Caco-2 (cell line): ENCODE measurements at places on chromosomes 5 and 9.

- DNase-seq, result no peak
Measured at GRCh38 chr9:122229485-122229837, 704 bp upstream of the LHX6 start.

DNA sequence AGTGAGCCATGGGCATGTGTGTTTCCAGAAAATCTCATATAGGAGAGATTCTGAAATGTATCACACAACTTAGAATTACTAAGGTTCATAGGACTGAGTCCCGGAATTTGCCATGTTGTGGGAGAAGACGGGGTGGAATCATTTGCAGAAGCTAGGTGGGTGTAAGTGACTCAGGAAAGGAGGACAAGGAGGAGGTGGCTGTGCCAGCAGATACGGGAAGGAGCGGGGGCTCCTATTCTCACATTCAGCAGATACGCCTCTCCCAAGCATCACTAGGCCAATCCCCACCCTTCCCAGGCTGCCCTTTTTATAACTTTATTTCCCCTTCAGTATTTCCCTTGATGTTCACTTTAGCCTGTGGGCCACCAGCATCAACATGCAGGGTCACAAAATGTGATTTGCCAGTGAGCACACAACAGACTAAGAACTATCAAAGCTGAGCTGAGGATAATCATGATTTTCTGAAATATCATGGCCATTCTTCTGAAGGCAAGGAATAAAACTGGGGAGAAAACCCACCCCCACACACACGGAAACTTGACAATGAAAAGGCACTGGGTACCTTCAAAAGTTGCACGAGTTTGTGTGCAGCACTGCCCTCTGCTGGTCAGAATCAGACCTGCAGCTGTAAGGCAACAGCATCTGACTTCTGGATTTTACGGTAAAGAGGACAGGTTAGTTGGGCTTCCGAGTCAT, 133.2 kb downstream of the MTX3 start:
- peak; percentile 60 for DNase-seq

- no peak for DNase-seq
Measured at GRCh38 chr9:106878081-106878837, 15.3 kb downstream of the ZNF462 start.

- DNase-seq, result no peak
Measured at GRCh38 chr5:132180134-132180745, 47.4 kb downstream of the P4HA2 start.

DNA sequence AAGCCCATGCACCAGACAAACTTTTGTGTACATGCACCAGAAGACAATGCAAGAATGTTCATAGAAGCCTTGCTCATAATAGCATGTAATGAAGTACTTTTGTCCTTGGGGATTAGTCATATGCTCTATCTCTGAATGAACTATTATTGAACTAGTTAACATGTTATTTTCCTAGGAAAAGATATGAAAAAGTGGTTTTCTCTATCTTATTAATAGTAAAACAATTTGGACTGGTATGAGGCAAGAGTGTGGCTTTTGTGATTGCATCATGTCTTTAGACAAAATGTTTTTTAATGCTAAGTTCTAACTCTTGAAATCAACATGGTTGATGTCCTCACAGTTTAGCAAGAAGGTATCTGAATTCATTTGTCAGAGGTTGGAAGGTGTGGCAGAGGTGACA, 55.7 kb upstream of the SPDL1 start:
- DNase-seq, result no peak

GRCh38 chr9:131277287-131277909, 1.1 kb upstream of the FAM78A start:
- DNase-seq, result no peak

GRCh38 chr9:37038302-37038942, 4.4 kb upstream of the PAX5 start:
- DNase-seq, result no peak

GRCh38 chr5:34675857-34676256, 19.7 kb downstream of the RAI14 start:
- no peak for DNase-seq

DNA sequence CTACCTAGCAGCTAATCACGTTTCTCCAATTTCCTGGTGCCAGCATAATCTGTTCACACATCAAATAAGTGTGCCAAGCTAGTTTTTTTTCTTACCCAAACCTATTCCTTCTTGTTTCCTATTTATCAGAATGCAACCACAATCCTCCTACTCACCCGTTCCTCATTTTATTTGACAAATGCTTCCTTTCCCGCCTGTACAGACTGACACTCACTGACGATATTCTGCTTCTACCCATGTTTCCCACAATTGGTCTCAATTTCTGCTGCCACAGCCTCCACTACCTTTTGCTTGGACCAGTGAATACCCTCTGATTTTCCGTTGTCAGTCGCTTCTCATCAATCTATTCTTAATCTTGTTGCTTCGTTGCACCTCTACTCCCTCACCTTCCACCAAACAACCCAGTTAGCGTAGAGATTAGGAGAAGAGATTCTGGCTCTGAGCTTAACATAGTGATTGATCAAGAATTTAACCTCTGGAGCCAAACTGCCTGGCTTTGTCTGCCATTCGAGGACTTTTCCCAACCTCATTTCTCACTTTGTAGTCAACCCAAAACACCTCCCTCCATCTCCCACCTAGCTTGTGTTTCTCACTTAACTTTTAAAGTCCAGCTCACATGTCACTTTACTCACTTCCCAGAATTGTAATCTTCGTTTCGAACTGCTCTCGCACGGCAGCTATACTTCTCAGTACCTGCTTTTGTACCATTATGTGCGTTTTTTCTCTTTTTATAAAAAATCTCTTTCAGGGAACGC, 729 bp upstream of the TMEM38B start:
- no peak for DNase-seq

DNA sequence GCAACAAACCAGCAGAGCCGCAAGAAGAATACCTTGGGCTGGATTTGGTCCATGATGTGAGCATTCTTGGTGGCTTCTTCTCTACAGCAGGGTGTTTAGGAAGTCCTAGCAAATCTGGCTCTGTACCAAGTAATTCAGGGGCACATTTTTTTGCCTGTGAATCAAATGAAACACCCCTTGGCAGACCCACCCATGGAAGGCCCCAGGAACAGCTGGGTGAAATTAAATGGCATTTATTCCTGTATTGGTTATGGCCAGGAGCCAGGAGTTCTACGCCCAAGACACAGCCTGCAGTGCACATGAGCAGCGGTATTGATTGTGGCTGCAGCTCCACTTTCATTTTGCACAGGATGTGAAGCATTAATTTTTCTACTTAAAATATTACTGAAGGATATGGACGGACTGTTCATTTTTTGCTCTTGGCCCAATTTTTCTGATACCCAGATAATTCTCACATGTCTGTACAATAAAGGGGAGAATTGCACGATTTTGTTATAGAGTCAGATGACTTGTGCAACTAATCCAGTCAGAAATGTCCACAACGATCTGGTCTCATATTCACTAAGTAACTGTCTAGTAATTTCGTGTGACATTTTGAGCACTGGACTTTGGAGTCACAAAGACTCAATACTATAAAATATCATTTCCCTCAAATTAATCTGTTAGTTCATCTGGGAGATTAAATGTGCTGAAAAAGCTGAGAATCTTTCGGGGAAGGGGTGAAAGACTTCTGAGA, 120.7 kb upstream of the APC start:
- DNase-seq, result no peak
